ENCODE measurements at places on chromosomes 7 and 10.
A peak's percentile ranks its signal among the peaks of the same experiment; 100 is the strongest.

GRCh38 chr10:68301790-68302502 is 29.9 kb upstream of the HNRNPH3 start:
- no peaks in the 10 kb centered on the region for H3K36me3 ChIP-seq
- no peak for DNase-seq
- H3K27ac ChIP-seq: no peak overlapping the region
- peaks cover 3% of the 10 kb centered on the region for H3K4me1 ChIP-seq
- no peak overlapping the region for H3K4me3 ChIP-seq

DNA sequence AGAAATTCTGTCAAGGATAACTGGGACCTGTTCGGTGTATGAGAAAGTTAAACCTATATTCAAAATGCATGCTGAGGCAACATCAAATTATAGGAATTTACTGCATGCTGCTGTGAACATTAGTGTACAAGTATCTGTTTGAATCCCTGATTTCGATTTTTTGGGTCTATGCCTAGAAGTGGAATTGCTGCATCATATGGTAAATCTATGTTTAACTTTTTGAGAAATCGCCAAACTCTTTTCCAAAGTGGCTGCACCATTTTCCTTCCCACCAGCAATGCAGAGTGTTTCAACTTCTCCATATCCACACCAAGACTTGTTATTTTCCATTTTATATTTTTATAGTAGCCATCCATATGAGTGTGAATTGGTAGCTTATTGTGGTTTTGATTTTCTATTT is 306.7 kb downstream of the GPR158 start:
- H3K4me3 ChIP-seq: no peak overlapping the region
- no peaks in the 10 kb centered on the region for H3K36me3 ChIP-seq
- no peaks in the 10 kb centered on the region for H3K27me3 ChIP-seq
- no peak for DNase-seq
- no peaks in the 10 kb centered on the region for H3K4me1 ChIP-seq
- no peak overlapping the region for H3K27ac ChIP-seq

DNA sequence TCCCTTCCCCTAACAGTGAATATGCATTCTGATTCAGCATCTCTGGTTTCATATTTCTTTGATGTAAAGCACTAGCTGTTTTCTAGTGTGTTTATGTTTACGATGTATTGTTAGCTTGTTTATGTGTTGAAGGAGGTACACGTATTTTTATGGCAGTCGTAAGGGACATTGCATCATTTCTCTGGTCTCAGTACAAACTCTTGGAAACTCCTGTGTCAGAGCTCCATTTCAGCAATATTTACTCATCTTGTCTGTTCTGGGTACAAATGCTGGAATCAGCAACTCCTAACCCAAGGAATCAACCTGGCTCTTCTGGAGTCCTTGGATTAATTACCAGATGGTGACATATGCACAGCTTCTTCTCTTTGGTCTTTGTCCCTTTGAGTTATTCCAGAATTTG is 270.0 kb upstream of the PLXDC2 start:
- H3K4me1 ChIP-seq: no peaks in the 10 kb centered on the region
- H3K27me3 ChIP-seq: no peaks in the 10 kb centered on the region
- H3K27ac ChIP-seq: no peak overlapping the region
- no peak overlapping the region for H3K4me3 ChIP-seq

DNA sequence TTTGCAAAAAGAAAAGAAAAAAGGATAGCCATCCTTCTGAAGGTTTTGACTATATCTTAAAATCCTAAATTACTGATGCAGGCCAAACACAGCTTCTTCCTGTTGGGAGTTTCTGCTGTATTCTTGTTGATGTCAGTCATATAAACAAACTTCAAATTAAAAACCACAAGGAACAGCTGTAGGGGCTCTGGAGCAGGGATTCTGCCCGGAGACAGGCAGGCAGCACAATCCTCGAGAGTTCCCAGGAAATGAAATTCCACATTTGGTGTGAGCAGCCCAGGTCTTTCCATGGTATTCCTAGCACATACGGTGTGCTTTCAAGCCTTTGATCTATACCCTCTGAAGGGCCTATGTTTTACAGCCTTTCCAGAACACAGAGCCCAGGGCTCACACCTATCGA is 43.2 kb downstream of the INSYN2A start:
- H3K36me3 ChIP-seq: no peaks in the 10 kb centered on the region
- no peak overlapping the region for H3K27ac ChIP-seq
- no peaks in the 10 kb centered on the region for H3K27me3 ChIP-seq
- no peak for DNase-seq
- H3K4me1 ChIP-seq: peaks cover 3% of the 10 kb centered on the region

DNA sequence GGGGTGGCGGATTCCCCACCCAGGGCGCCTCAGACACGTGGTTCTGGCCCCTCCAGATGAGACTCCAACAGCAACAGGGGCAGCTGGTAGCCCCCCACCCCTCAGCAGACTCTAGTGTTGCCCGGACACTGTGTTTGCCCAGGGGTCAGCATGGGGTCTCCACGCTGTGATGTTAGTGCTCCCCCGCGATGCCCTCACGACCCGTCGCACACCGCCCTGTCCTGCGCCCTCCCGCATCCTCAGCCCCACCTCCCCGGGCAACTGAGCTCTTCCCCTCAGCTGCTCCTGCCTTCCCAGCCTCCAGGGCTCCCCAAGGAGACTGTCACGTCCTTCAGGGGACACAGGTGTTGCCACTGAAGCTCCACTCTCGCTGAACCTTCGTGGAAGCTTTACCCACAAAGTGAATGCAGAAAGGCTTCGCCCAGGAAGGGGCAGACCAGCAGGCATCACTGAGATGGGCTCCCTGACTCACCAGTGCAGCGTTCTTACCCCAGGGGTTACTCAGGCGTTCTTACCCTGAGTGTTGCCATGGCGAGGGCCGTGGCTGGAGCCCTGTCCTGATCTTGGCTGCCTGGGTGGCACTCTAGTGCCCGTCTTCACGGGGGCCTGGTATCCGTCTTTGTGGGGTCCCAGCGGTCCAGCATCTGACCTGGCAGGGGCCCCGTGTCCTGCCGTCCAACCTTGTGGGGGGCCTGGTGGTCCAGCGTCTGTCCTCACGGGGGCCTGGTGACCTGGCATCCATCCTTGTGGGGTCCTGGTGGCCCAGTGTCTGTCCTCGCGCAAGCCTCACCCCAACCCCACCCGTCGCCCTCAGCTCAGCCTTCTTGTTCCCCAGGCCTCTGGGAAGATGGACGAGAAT is 14.6 kb downstream of the DPYSL4 start:
- DNase-seq: no peak
- H3K27me3 ChIP-seq: no peaks in the 10 kb centered on the region
- no peak overlapping the region for H3K27ac ChIP-seq
- no peak overlapping the region for H3K4me3 ChIP-seq
- H3K36me3 ChIP-seq: no peaks in the 10 kb centered on the region
- H3K4me1 ChIP-seq: no peaks in the 10 kb centered on the region

- peak overlapping the region; percentile 95 for H3K27ac ChIP-seq
- peaks cover 29% of the 10 kb centered on the region for H3K36me3 ChIP-seq
- no peak for DNase-seq
- H3K4me3 ChIP-seq: peak overlapping the region; percentile 94
Observed at GRCh38 chr10:63133821-63134557, 861 bp downstream of the NRBF2 start.

DNA sequence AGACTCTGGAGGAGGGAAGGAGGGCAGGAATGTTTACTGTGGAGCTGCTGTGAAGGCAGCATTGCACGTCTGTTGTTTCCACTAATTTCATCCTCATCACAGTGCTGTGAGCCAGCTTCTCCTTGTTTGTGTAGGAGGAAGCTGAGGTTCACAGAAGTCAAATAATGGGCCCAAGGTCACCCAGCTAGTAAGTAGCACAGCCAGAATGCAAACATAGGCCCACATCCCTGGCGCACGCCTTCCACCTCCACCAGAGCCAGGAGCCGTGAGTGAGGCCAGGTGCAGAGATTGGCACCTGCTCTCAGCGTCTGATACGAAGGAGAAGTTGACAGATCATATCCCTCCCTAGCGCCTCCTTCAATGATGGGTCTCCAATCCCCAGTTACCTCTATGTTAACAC is 93.6 kb downstream of the HTR5A start:
- H3K27me3 ChIP-seq: peaks cover 23% of the 10 kb centered on the region
- H3K27ac ChIP-seq: no peak overlapping the region
- H3K36me3 ChIP-seq: no peaks in the 10 kb centered on the region
- no peak for DNase-seq
- H3K4me3 ChIP-seq: no peak overlapping the region

DNA sequence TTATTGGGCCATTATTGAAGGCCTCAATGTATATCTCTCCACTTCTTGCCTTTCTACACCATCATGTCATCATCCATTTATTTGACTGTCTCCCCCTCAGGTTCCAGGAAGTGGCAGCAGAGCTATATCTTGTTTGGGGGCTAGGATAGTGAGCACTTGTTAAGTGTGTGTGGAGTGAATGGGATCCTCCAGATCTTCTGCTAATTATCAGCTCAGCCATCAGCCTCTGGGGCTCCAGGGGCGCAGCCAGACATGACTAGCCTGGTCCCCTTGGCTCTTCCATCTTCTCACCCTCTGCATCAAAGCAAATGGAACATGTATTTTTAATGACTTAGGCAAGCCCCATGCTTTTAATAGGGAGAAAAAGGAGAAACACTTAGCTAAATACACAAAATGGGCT is 176.5 kb downstream of the ARHGAP12 start:
- H3K36me3 ChIP-seq: no peaks in the 10 kb centered on the region
- peaks cover 5% of the 10 kb centered on the region for H3K4me1 ChIP-seq
- H3K4me3 ChIP-seq: no peak overlapping the region
- no peak overlapping the region for H3K27ac ChIP-seq

DNA sequence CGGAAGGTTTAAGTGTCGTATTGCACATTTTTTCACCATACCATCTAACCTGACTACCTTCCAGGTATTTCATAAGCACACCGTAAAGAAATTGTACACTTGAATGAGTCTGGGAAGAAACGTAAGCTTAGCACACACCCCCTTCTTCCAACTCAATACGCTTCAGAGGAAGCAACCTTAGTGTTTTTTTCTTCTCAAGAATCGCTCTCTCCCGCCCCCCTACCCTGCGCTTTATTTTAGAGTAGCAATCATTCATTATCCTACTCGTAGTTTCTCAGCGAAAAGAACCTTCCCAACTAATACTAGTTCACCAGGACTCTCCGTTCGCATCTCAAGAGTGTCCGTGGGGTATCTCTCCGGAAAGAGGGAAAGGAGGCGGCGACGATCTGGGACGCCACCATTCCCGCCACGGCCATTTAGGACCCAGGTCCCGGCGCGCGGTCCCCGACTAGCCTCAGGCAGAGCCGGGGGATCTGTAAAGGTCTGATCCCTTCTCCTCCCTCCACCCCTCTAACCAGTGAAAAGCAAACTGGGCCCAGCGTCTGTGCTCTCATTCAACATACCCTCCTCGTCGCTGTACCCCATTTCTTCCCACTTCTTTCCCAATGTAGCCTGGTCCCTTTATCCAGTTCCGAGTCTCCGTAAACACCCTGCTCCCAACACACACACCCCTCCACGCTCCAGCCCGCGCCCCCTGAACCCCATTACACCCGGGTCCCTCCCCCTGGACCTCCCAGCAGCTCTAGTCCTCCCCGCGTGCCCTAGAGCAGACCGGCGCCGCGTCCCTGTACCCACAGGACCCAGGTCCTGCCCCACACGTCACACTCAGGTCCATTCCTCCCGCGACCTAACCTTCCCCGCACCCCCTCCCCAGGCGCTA is 16.0 kb downstream of the MYOZ1 start:
- H3K4me1 ChIP-seq: peaks cover 11% of the 10 kb centered on the region
- H3K36me3 ChIP-seq: peaks cover 3% of the 10 kb centered on the region
- peak overlapping the region; percentile 96 for H3K4me3 ChIP-seq
- no peak for DNase-seq

GRCh38 chr7:55903985-55904759 is 16.9 kb downstream of the ZNF713 start:
- peaks cover under 1% of the 10 kb centered on the region for H3K36me3 ChIP-seq
- H3K4me1 ChIP-seq: no peaks in the 10 kb centered on the region
- H3K27me3 ChIP-seq: no peaks in the 10 kb centered on the region
- no peak overlapping the region for H3K27ac ChIP-seq

- no peak for DNase-seq
Observed at GRCh38 chr10:127368101-127368500, 171.7 kb upstream of the INSYN2A start.

- H3K4me1 ChIP-seq: peaks cover 29% of the 10 kb centered on the region
- H3K27me3 ChIP-seq: no peaks in the 10 kb centered on the region
- DNase-seq: no peak
- no peak overlapping the region for H3K4me3 ChIP-seq
- H3K36me3 ChIP-seq: peaks cover 28% of the 10 kb centered on the region
Observed at GRCh38 chr7:134995239-134996096, 9.2 kb downstream of the AGBL3 start.

- no peak for DNase-seq
- H3K36me3 ChIP-seq: no peaks in the 10 kb centered on the region
- no peaks in the 10 kb centered on the region for H3K27me3 ChIP-seq
- H3K27ac ChIP-seq: no peak overlapping the region
- H3K4me1 ChIP-seq: no peaks in the 10 kb centered on the region
- no peak overlapping the region for H3K4me3 ChIP-seq
Observed at GRCh38 chr7:116713918-116714317, 41.9 kb downstream of the MET start.

- H3K27ac ChIP-seq: no peak overlapping the region
- peaks cover 9% of the 10 kb centered on the region for H3K4me1 ChIP-seq
- DNase-seq: no peak
- H3K4me3 ChIP-seq: no peak overlapping the region
Observed at GRCh38 chr7:135684136-135684535, 21.8 kb downstream of the STMP1 start.

DNA sequence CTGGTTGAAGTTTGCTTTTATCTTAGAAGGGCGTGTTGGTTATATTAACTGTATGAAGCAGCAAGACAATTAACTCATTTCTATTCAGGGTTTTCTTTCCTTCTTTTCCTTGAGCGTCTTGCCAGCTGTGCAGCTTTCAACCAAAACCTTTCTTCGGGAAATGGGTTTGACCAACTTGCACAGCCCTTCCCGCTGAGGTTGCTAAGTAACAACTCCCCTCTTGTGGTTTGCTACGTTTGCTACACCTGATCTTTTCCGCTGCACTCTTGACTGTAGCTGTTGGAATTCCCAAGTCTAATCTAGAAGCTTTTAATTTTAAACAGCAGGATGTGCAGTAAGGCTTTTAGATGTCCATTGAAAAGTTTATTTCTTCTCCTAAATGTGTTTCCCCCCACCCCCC is 116.9 kb downstream of the CDCA7L start:
- H3K36me3 ChIP-seq: no peaks in the 10 kb centered on the region
- H3K27ac ChIP-seq: no peak overlapping the region
- no peaks in the 10 kb centered on the region for H3K4me1 ChIP-seq
- H3K4me3 ChIP-seq: no peak overlapping the region

DNA sequence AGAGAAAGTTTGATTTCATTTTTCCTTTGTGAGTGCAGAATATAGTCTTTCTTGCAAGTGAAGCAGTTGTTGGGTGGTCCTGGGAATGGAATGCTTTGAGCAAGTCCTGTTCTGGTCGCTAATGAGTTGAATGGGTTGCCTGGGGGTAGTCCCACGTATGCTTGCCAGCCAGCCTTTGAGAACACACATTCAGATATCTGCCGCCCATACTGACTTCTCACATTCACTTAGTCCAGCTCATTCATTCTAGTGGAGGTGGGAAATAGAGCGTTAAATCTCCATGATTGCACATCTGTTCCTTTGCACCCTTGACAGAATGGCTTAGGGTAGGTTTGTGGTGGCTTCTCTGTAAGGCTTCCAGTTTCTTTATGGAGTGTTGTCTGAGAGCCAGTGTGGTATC is 256.6 kb downstream of the SORCS3 start:
- no peaks in the 10 kb centered on the region for H3K4me1 ChIP-seq
- no peaks in the 10 kb centered on the region for H3K36me3 ChIP-seq
- no peak for DNase-seq

GRCh38 chr10:48774416-48775205 is 89.9 kb downstream of the WDFY4 start:
- no peak overlapping the region for H3K27ac ChIP-seq
- DNase-seq: no peak
- H3K4me3 ChIP-seq: no peak overlapping the region

Measured in activated T-helper 2 cell treated with anti-CD3 and anti-CD28 coated beads, Interferon-gamma antibody, Interleukin-2, Interleukin-4, amounts not matched to agents 10 μg/mL and 5 μg/mL and 100 μg/mL, durations not matched to agents 14 hours and 24 hours and 36 hours (primary cell).